Retina (tissue), 1 donor: ENCODE measurements at places on chromosomes 13 and 19.

DNA sequence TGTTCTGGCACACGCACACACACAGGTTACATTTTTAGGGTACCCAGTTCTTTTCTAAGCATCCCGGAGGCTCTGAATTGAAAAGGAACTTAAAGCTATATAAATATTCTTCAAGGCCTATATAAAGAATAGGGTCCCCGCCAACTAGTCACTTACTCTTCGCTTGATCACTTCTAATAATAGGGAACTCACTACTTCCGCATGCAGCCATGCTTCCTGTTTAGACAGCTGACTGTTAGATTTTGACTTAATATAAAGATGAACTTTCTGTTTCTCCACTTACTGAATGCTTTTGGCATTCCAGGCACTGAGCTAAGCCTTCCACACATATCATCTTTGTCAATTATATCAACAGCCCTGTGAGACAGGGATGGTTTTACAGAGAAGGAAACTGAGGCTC is 259.6 kb downstream of the TSHZ3 start:
- no peak for DNase-seq

DNA sequence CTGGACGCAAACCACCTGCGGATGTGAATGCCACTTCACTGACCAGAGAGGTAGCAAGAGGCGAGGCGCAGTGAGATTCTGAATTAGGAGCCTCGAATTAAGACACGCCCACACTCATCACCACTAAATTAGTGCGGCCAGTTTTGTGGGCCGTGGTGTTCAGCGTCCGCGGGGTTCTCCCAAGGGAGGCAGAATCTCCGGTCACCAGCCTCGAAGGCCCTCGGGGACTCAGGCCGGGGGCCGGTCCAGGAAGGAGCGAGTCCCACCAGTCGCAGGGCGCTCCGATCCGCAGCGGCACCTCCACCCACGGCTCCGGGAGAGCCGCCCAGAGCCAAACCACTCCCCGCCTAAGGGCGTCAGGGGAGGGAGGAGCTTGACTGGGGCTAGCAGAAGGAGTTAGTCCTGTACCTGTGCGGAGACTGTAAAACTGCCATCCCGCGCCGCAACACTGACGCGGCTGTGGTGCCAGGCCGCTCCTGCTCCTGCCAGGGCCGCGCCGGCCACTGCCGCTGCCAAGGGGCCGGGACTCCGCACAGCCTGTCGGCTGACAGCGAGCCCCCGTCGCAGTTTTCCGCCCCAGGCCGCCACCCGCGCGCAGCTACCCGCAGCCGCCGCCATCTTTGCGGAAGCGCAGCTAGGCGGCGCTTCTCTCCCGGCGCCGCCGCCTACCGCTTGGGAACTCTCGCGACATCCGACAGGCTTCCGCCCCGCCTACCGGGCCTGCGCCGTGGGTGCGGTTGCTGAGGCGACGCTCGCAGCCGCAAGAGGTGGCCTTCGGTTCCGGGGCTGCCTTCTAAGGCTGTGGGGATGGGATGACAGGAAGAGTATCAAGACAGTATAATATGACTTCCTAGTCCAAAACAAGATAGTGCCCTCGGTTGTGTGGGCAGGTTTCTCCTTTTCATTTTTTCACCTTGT is at the start of gene MICU2:
Gene MICU2, minus strand, starts transcription at position 640 of the 918 bp plus-strand sequence. Its CDS starts 22 bp downstream, at position 618.
- DNase-seq = peak; percentile 99

- DNase-seq = peak; percentile 50
Observed at GRCh38 chr19:41821003-41821735, 23.3 kb downstream of the LYPD4 start.

GRCh38 chr19:3590991-3591659 is 5.8 kb downstream of the GIPC3 start:
- DNase-seq = no peak

GRCh38 chr13:21231426-21231940 is 55.0 kb downstream of the MRPL57 start:
- no peak for DNase-seq

GRCh38 chr13:77331421-77331820 is 4.5 kb upstream of the MYCBP2 start:
- DNase-seq = no peak

DNA sequence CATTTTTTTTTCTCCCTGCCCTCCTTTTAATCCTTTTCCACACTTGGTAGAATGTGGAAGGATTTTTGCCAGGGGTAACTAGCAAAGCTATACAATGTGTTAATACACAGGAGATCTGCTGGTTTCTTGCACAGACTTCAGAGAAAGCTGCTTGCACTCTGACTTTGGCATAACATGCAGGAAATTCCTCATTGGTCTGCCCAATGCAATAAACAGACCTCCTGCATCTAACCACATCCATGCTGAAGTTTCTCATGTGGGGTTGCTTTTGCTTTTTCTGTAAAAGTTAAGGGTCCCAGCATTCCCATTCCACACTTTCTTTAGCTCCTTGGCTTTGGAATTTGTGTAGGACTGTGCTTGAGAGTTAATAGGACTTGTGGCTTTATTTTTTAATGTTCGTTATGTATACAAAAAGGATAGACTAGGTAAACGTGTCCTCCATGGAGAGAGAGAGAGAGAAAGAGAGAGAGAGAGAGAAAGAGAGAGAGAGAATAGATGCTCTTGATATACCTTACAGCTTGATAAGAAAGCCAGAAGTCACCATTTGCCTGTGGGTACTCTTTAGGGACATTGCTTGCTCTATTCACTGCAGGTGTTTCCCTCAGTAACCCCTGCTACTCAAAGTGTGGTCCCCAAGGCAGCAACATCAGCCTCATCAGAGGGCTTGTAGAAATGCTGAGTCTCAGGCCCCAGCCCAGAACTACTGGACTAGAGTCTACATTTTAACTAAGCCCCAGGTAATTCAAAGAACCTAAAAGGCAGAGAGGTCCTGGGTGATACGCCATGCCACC is 170.5 kb downstream of the SHISA2 start:
- DNase-seq = no peak

GRCh38 chr19:19059018-19059836 is 4.6 kb upstream of the SLC25A42 start:
- no peak for DNase-seq

GRCh38 chr13:93227878-93228642 is 1.5 kb downstream of the GPC6 start:
- peak; percentile 98 for DNase-seq

DNA sequence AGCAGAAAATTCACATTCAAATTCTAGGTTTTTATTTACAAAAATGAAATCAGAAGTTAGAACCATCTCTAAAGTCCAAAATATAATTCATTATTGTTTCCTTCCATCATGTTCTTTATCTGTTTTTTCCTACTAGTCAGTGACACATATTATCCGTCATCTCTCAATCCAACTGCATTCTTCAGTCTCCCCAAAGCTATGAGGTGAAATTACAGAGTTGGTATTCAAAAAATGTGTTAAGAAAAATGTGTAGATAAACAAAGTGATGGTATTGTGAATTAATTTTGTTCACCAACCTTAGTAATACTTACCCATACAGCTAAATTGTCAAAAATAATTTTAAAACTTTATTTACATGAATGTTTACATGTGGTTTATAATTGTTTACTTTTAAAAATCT is 448.7 kb upstream of the MIR17HG start:
- no peak for DNase-seq

- peak; percentile 51 for DNase-seq
Observed at GRCh38 chr13:39016787-39017186, 21.1 kb downstream of the PROSER1 start.

DNA sequence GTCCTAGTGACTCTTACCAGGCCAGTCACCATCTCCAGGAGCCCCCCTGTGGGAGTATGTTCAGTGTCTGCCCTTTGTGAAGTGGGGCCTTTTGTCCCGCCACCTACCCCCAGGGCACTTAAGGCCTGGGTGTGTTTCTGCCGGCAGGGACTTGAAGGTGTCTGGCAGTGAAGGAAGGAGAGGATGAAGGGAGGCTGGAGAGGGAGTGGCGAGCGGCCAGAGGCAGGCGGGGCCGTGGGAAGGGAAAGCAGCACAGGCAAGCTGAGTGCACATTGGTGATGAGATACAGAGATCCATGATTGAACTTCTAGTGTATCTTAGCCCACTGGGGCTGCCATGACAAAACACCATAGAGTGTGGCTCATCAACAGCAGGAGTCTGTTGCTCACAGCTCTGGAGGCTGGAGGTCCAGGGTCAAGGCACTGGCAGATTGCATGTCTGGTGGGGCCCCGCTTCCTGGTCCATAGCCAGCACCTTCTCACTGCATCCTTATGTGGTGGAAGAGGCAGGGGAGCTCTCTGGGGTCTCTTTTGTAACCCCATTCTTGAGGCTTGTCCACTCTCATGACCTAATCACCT is 17.5 kb downstream of the CUL4A start:
- DNase-seq = no peak

- no peak for DNase-seq
Observed at GRCh38 chr13:23069566-23069965, 111.2 kb upstream of the SGCG start.

GRCh38 chr19:30670011-30670329 is 297.8 kb downstream of the ZNF536 start:
- no peak for DNase-seq

- no peak for DNase-seq
Observed at GRCh38 chr13:30871588-30872275, 34.3 kb upstream of the MEDAG start.

GRCh38 chr13:80436571-80437169 is 95.7 kb upstream of the SPRY2 start:
- DNase-seq = no peak

DNA sequence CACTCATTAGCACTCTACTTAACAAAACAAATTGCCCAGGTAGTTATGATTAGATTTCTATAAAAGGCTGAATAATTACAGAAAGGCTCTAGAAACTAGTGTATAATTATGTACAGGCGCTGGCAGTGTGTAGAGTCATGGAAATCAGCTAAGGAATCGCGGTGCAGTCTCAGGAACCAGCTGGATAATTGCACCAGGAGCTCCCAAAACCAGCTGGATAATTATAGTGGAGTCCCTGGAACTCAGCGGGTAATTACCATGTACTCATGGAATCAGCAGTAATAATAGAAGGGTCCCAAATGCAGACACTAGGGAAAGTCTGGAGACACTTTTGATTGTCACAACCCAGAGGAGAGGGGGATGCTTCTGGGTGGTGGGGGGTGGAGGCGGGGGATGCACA is 23.2 kb upstream of the TTYH1 start:
- DNase-seq = no peak

DNA sequence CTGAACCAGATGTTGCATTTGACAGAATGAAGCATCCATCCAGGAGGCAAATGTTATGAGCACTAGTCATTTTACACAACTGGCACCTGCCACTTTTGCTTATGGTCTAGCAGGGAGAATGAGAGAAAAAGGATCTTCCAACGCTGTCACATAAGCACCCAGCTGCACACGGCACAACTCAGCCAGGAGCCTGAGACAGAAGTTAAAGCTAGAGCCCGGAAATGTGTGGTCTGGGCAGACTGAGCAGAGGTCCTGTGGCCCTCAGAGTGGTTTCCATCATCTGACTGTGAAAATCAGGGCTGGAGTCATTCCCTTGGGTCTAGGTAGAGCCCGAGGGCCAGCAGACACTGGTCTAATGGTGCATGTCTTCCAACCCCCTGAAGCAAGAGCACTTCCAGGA is 78.4 kb upstream of the XPO4 start:
- DNase-seq = no peak

DNA sequence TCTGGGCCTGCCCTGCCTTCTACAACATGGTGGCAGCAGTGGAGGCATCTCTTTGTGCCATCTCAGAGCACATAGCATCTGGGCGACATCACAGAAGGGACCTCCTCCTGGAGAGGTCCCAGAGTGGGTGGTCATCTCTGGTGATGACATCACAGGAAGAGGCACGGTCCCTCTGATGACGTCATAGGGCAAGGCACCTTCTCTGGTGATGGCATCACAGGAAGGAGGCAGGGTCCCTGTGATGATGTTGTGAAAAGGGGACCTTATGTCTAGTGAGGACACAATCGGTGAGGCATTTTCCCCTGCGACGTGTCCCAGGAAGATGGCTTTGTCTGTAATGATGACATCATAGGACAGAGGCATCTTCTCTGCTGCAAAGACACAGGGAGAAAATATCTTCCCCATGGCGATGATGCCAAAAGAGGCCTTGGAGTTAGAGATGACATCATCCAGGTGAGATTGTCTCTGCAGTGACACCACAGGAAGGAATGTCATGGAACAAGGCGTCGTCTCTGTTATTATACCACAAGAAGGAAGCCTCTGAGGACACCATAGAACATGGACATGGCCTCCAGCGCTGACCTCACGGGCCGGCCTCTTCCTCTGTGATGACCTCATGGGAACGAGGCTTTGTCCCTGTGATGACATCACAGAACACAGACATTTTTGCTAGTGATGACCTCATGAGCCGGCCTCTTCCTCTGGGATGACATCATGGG is 10.7 kb downstream of the SHISA7 start:
- no peak for DNase-seq

DNA sequence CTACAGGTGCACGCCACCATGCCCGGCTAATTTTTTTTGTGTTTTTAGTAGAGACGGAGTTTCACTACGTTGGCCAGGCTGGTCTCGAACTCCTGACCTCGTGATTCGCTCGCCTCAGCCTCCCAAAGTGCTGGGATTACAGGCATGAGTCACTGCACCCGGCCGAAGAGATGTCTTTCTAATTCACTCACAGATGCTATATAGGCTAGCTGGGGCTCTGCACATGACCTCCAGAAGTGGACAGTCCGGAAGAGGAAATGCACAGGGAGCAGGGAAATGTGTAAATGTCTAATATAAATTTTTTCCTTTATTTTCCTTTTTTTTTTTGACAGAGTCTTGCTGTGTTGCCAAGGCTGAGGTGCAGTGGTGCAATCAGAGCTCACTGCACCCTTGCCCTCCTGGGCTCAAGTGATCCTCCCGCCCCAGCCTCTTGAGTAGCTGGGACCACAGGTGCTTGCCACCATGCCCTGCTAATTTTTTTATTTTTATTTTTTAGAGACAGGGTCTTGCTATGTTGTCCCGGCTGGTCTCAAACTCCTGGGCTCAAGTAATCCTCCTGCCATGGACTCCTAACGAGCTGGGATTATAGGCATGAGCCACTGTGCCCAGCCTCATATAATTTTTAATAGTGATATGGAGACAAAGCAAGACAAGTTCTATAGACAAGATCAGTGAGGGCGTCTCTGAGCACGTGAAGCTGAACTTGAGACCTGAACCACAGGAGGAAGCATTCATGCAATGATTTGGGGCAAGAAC is 8.4 kb downstream of the GIPC1 start:
- no peak for DNase-seq

- DNase-seq = no peak
Observed at GRCh38 chr19:35445826-35446593, 2.0 kb upstream of the FFAR2 start.

DNA sequence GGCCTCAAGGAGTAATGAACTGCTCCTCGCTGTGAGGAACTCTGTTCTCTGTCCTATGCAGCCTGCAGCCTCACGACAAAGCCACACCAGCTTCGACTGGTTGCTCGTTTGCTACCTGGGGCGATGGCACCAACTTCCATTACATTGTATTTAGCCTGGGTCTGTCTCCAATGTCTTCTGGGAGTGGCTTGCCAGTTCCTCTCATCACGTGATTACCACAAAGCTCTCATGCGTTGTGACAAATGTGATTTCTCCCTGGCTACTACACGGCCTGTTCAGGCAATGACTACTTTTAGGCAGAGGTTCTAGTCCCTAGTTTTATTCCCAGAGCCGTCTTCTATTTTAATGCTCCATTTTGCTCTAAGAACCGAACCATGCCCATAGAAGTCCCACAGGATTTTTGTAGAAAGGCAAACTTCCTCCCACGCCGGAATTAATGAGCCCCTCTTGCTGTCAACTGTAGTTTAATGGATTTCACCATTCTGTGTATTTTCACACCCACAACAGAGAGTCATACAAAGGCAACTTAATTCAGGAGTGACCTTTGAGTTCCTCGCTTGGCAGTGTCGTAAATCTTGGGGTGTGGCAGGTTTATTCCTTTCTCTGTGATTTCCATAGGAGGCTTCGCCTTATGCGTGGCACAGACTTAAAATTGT is 351.9 kb downstream of the EFNB2 start:
- DNase-seq = no peak

- DNase-seq = no peak
Observed at GRCh38 chr19:47618771-47619170, 9.8 kb downstream of the BICRA start.
